RWPE2 (cell line): ENCODE measurements at places on chromosomes 16 and 17.

GRCh38 chr17:37359682-37360188, 16.1 kb upstream of the C17orf78 start:
- H3K4me1 ChIP-seq, result peaks cover 46% of the 10 kb centered on the region
- DNase-seq, result no peak
- H3K27ac ChIP-seq, result peak overlapping the region; percentile 93

DNA sequence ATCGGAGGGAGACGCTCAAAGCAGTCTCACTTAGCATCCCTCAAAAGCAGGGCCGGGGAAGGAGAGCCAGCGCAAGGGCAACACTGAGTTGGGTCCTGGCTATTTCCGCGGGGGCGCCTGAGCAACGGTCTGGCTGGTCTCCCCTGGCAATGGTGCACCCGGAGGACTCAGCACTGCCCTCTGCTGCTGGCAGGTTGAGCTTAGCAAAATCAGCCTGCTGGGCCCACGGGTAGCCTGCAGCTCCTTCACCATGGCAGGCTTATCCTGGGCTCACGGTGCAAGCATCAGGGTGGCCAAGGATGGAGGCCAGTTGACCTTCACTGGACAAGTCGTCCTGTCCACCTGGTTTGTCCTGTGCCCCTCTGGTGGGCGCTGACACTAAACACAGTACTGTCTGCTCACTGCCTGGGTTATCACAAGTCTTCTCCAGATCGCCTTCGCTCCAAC, 14.4 kb upstream of the ALDH3A1 start:
- no peaks in the 10 kb centered on the region for H3K4me1 ChIP-seq
- no peak overlapping the region for H3K27ac ChIP-seq
- H3K27me3 ChIP-seq, result no peaks in the 10 kb centered on the region
- no peaks in the 10 kb centered on the region for H3K36me3 ChIP-seq

GRCh38 chr16:56087626-56088025, 103.7 kb upstream of the GNAO1 start:
- H3K4me1 ChIP-seq, result no peaks in the 10 kb centered on the region
- H3K4me3 ChIP-seq, result no peak overlapping the region
- peaks cover 8% of the 10 kb centered on the region for H3K27me3 ChIP-seq
- H3K36me3 ChIP-seq, result no peaks in the 10 kb centered on the region
- no peak for DNase-seq

DNA sequence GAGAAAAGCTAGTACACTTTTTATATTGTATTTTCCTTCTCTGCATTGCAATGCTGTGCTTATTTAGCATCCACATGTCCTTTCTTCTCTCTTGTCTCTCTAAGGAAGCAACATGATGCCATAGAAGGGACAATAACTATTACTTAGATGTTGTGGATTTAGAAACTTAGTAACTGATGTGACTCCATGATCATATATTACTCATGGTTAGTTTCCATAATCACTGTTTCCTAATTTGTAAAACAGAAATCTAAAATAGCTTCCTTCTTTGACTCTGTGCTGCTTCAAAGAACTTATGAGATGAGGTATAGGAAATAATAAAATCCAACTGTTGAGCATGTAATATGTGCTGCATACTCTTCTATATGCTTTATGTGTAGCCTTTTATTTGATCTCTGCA, 6.6 kb upstream of the ABCA5 start:
- no peak overlapping the region for H3K27ac ChIP-seq
- no peaks in the 10 kb centered on the region for H3K27me3 ChIP-seq
- DNase-seq, result no peak
- H3K36me3 ChIP-seq, result no peaks in the 10 kb centered on the region
